Erythroblast (primary cell): ENCODE measurements at places on chromosomes 1 and 21.

DNA sequence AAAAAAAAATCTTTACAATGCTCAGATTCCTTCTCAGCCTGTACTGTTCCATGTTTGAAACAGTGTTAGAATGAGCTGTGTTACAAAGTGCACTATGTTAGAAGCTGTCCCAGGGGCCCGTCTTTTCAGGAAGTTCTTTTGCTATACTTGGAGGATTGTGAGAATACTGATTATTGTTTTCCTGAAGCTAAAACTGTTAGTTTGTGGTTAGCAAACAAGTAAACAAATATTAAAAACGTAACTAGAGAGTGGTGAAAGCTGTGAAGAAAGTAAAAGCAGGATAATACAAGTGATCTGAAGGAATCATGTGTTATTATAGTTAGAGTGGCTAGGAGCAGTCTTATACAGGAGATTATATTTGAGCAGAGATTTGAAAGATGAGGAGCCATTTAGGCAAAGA lies 35.6 kb downstream of the CAMSAP2 start:
- no peak for DNase-seq

- no peak for DNase-seq
These were observed 69.5 kb downstream of the LUZP1 start for GRCh38 chr1:23099171-23099536.

- DNase-seq = peak; percentile 13
These were observed 8.3 kb downstream of the VSIG8 start for GRCh38 chr1:159854116-159854692.

DNA sequence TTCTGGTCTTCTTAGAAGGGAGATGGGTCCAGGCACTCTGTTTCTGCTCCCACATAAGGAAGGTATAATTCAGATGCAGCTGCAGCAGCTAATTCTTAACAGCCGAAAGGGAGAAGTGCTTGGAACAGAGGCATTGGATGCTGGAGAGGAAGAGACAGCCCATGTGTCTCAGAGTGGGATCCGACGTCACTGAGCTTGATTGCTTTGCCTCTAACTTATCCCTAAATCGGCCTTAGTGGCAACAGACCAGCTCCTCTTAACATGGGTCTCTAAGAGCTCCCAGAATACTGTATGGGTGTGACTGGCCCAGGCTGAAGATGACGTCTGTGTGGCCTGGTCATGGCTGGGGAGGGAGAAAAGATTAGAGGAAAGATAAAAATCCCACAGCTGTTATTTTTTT lies 40.7 kb upstream of the KCND3 start:
- DNase-seq = no peak

DNA sequence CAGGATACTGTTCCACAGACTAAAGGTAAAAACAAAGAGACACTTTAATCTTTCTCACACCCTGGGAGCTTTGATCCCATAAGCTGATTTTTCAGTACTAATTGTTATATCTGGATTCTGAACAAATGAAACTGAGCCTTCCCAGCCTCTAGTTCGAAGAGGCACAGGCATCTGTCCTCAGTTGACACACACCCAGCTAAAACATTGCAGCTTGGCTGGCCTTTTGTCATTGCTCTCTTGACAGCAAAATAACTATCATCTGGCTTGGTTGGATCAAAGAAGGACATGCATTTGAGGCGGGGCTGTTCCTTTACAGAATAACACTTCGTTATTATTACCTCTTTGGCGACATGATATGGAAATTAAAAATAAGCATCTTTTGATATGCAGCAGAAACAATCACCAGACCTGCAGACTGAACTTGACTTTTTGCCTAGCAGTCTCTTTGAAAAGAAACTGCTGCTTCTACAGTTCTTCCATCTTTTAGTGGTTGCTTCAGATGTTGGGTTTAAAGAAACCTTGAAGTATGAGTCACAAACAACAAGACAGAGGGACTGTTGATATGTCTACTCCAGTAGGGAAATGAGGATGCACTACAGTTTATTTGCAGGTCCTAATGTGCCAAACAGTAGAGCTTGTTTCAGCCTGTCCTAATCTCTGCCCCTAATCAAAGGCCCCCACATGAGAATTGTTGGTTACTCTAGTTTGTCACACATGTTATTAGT lies 166.5 kb downstream of the TPR start:
- no peak for DNase-seq

- DNase-seq = no peak
These were observed 50.8 kb upstream of the COL24A1 start for GRCh38 chr1:86207323-86207722.

DNA sequence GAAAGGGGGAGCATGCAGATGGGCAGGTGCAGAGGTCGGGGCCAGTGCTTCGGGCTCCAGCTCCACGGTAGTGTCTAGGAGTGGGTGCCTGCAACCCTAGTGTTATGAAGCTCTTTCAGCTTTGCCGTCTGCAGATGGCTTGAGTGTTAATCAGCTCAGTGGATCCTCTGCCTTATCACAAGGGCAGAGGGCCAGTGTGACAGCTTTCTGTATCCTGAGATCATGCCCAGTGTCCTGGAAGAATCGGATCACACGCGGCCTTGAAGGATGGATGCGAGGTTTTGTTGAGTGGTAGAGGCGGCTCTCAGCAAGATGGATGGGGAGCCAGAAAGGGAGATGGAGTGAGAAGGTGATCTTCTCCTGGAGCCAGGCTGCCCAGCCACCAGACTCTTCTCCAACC lies 25.5 kb upstream of the C1orf146 start:
- DNase-seq = no peak

- DNase-seq = peak; percentile 39
These were observed 92.5 kb downstream of the CDC42BPA start for GRCh38 chr1:227225715-227226346.
